ENCODE measurements at places on chromosomes 16 and 17. TPM values are rescaled to one million over a fixed set of nuclear protein-coding genes. Genes with fewer than 3 reads are reported as not detected.

GRCh38 chr16:14658063-14658462 lies 25.3 kb downstream of the BFAR start:
- no peak for DNase-seq

- no peak for DNase-seq
Observed at GRCh38 chr17:29857823-29858222, 72.2 kb downstream of the SSH2 start.

DNA sequence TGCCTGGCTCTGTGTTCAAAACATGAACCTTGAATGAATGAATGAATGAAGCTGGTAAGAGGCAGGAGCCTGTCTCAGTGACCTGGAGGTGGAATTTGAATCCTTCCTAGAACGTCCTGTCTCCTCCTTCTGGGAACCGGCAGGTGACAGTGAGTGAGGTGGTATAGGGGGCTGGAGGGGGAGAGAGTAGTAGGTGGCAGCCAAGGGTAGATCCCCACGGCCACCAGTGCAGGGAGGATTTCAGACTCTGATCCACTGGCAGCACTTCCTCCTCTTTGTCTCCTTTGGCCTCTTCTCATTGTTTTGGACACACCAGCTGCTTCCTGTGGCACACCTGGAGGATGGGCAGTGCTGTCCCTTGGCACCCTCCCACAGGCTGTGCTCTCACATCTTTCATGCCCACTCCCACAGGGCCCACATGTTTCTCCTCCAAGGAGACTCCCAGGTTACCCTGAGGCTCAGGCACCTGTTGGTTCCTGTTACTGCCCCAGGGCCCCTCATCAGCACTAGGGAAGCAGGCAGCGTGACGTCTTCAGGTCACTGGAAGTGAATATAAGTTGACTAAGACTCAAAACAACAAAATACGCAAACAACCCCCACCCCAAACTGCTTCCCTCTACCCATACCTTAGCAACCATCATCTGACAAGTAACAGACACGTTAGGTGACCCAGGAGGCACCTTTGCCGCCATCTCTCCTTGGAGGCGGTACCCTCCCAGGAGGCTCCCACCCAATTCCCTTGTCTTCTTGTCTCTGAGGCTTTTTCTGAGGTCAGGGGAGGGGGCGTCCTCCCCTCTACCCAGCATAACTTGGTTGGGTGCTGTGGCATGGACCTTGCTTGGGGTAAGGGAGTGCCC lies 84.6 kb downstream of the N4BP1 start:
- no peak for DNase-seq

GRCh38 chr17:11539637-11540036 lies 58.6 kb upstream of the DNAH9 start:
- DNase-seq, result no peak

GRCh38 chr16:194516-194915 lies 14.3 kb downstream of the HBQ1 start:
- no peak for DNase-seq

- DNase-seq, result no peak
Observed at GRCh38 chr16:29641561-29641960, 21.5 kb upstream of the SPN start.

DNA sequence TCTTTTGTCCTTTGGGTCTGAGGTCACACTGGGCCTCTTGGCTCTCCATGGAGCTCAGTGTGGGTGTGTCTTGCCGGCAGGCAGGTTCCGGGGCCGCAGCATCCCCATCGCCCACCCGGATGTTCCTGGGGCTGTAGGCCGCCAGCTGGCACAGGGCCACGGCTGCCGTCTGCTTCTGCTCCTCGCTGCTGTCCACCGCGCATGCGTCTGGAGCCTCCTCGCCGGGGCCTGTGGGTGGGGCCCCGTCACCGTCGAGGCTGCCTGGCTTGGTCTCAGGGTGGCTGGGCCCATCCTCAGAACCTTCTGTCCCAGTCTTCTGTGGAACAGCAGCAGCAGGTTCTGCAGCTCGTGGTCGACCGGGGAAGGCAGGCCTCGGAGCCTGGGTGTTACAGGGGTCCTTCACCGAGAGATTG lies 9.6 kb downstream of the ZNF750 start:
- DNase-seq, result peak; percentile 43

GRCh38 chr16:67843343-67843765 lies 1.2 kb downstream of the THAP11 start:
- DNase-seq, result no peak

- DNase-seq, result peak; percentile 75
Observed at GRCh38 chr17:39208893-39209292, 8.8 kb downstream of the RPL19 start.

DNA sequence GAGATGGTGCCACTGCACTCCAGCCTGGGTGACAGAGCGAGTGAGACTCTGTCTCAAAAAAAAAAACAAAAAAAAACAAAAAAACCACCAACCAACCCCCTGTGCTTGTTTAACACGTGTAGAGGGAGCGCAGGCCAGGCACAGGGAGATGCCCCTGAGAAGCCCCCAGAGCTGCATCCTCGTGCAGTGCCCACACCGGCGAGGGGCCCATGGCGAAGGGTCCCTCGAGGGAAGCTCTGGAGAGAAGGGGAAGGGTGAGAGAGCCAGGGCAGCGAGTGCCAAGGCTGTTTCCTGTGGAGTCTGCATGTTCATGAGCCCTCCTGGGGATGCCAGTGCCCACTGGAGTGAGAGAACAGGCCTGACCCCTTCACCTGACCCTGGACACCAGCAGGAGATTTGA lies 47.8 kb upstream of the GSE1 start:
- DNase-seq, result no peak

GRCh38 chr16:58428621-58429542 lies 36.6 kb downstream of the GINS3 start:
- DNase-seq, result no peak

DNA sequence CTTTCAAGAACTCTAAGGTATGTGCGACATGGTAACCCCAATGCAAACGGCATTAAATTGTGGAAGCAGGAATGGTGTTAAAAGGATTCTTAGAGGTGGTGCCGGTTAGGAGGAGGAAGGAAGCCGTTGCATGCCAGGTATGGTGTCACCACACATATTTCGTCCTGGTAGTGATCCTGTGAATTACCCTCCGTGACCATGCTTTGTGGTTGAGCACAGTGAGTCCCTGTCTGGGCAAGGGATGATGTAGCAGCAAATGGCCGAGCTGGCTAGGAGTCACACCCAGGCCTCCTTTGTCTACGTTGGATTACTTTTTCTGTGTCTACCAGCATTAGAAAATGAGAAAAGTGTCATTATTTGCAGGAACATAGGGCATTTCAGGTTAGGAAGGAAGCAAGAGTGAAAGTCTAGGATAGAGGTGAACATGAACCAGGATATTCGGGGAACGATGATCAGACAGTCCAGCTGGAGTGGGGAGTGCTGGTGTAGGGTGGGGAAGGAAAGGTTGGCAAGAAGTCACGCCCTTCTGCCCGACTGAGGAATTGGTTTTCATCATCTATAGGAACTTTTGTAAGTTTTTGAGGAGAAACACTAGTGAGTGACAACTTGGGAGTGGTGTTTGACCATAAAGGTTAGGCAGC lies 123.5 kb downstream of the PRKCA start:
- DNase-seq, result no peak

GRCh38 chr17:50533720-50534148 lies 1.2 kb downstream of the EPN3 start:
- DNase-seq, result peak; percentile 83

DNA sequence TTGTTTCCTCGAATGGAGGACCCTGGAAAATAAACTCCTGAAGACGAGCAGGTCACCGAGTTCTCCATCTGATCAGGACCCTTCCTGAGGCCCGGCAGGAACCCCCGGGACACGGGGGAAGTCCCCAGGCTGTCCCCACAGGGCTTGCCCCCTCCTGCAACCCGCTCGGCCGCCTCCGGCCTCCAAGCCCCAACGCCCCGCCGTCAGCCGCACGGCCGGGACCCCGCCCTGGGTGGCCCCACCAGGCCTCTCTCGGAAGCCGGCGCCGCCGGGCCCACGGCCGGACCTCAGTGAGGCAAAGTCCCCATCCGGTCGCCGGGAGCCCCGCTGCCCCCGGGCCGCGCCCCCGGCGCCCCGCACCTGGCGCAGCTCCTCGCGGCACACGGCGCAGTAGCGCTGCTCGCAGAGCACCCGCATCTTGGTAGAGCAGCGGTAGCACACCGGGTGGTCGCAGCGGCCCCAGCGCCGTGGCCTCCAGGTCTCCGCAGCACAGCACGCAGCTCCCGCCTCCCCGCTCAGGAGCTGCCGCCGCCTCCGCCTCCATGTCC lies 383 bp downstream of the ZNF598 start:
- DNase-seq, result peak; percentile 75

GRCh38 chr17:14593956-14594355 lies 293.1 kb downstream of the HS3ST3B1 start:
- DNase-seq, result no peak

- DNase-seq, result no peak
Observed at GRCh38 chr17:64491034-64491860, 5.6 kb downstream of the POLG2 start.

DNA sequence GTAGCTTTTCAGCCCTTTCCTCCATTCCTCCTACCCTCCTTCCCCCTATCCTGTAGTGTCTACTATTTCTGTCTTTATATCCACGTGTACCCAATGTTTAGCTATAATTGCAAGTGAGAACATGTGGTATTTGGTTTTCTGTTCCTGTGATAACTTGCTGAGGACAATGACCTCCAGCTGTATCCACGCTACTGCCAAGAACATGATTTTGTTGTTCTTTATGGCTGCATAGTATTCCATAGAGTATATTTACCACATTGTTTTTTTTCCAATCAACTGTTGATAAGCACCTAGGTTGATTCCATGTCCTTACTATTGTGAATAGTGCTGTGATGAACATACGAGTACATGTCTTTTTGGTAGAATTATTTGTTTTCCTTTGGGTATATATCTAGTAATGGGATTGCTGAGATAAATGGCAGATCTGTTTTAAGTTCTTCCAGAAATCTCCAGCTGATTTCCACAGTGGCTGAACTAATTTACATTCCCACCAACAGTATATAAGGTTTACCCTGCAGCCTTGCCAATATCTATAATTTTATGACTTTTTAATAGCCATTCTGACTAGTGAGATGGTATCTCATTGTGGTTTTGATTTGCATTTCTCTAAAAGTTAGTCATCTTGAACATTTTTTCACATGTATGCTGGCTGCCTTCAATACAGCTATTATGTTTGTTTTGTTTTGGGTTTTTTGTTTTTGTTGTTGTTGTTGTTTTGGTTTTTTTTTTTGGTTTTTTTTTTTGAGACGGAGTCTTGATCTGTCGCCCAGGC lies 10.9 kb upstream of the COPRS start:
- DNase-seq, result no peak

DNA sequence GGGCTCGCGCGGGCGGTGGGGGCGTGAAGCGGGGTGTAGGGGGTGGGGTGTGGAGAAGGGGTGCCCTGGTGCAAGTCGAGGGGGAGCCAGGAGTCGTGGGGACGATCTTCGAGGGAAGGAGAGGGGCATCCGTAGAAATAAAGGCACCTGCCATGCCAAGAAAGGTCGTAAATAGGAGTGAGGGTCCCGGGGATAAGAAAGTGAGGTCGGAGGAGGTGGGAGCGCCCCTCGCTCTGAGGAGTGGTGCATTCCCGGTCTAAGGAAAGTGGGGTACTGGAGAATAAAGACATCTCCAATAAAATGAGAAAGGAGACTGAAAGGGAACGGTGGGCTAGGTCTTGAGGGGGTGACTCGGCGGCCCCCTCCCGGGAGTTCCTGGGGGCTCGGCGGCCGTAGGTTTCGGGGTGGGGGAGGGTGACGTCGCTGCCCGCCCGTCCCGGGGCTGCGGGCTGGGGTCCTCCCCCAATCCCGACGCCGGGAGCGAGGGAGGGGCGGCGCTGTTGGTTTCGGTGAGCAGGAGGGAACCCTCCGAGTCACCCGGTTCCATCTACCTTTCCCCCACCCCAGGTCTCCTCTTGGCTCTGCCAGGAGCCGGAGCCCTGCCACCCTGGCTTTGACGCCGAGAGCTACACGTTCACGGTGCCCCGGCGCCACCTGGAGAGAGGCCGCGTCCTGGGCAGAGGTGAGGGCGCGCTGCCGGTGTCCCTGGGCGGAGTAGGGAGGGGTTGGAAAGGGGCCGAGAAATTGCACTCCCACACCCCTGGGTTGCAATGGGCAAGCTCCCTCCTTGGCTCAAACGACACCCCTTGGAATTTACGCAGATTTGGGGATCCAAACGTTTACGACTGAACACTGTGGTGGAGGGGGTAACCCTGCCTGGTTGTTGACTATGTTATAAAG lies 888 bp downstream of the CDH1 start:
- peak; percentile 87 for DNase-seq

- DNase-seq, result peak; percentile 35
Observed at GRCh38 chr17:47693731-47694580, at the start of gene TBKBP1. Gene TBKBP1, plus strand, starts transcription at chr17:47694161. Its CDS starts 1,952 bp downstream, at chr17:47696113.

The PLA2G10 gene
- 53.1 TPM for total RNA-seq

The NUPR1 gene
- total RNA-seq, result 129 TPM

The HSD17B1 gene
- total RNA-seq, result 1.7 TPM

The SLC52A1 gene
- total RNA-seq, result 5.3 TPM

The ZFP3 gene
- 10.8 TPM for total RNA-seq

The HELZ gene
- total RNA-seq, result 65.3 TPM

The HS3ST3B1 gene
- total RNA-seq, result 1.6 TPM

The KCNJ12 gene
- 1.1 TPM for total RNA-seq

The NAT9 gene
- total RNA-seq, result 40.6 TPM

The NTN1 gene
- total RNA-seq, result 3.7 TPM
